ENCODE measurements at places on chromosomes 6 and 20. TPM values are rescaled to one million over a fixed set of nuclear protein-coding genes. Genes with fewer than 3 reads are reported as not detected.

DNA sequence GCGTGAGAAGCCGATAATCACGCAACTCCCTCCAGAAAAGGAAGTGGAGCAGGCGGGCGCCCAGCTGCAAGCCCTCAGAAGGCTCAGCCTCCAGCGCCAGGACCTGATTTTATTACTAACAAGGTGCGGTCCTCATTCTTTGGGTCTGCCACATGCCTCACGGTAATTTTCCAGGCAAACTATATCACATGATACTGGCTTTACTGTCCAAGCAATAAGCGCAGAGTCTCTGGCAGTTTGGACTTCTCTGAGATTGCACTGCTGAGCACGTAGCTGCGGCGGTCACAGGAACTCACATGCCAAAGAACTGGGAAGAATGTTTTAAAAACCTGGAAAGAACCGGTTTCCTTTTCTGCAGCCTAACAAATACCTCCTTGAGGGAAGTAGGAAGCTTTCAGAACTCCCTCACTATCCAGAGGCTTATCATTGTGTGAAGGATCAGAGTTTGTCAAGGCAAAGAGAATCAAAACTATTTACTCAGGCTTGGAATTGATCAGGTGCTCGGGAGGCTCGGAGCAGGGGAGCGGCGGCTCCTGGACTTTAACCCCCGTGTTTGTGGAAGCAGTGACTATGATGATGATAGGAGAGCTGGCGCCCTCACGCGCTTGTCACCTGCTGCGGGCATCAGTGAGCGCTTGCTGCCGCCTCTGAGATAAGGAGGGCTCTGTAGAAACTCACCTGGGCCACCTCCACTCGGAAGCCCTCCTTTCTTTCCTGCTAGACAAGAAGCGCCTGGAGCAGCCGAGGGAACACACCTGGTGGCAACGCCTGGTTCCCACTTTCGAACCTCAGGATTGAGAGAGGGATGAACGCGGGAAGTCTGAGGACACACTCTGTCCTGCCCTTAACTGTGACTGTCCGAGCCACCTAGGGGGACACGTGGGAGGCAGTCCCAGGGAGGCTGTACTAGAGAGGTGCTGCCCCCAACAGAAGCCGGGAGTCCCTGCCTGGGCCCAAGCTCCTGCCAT is 27.2 kb upstream of the SYNJ2 start:
- H3K36me3 ChIP-seq: no peaks in the 10 kb centered on the region
- no peak overlapping the region for H3K4me3 ChIP-seq
- no peak for DNase-seq
- no peaks in the 10 kb centered on the region for H3K4me1 ChIP-seq
- H3K27ac ChIP-seq: peak overlapping the region; percentile 9

DNA sequence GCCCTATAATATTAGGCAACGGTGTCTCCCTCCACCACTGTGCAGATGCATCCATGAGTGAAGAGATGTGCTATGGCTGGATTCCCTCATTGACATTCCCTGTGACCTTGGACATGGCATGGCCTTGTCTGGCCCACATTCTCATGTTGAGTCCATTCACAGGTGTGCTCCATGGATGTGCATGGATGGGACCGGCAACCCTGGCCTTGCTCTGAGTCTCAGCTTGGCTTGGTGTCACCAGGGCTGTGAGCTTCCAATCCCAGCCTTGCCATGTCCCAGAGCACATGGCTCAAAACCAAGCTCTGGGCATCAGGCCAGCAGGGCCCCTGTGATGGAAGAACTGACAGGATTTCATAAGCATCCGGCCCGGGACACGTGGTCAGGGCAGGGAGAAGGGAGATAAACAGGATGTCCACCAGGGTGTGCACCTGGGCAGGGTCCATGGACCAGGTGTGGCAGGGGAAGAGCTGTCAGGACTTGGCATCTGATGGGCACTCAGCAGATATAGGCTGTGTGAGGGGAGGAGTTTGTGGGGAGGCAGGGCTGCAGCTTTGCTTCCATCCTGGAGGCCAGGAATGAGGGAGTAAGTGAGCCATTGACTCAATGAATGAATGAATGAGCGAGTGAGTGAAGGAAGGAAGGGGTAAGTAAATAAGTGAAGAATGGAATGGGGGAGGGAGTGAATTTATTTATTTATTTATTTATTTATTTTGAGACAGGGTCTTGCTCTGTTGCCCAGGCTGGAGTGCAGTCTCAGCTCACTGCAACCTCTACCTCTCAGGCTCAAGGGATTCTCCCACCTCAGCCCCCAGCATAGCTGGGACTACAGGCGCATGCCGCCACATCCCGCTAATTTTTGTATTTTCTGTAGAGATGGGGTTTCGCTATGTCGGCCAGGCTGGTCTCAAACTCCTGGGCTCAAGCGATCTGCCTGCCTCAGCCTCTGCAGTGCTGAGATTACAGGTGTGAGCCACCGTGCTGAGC is 15.7 kb downstream of the NRSN2 start:
- no peaks in the 10 kb centered on the region for H3K36me3 ChIP-seq
- H3K27ac ChIP-seq: no peak overlapping the region
- no peak overlapping the region for H3K4me3 ChIP-seq
- peaks cover 4% of the 10 kb centered on the region for H3K4me1 ChIP-seq
- DNase-seq: peak; percentile 86

GRCh38 chr20:20195021-20195705 is 142.8 kb downstream of the CFAP61 start:
- no peaks in the 10 kb centered on the region for H3K36me3 ChIP-seq
- DNase-seq: no peak

DNA sequence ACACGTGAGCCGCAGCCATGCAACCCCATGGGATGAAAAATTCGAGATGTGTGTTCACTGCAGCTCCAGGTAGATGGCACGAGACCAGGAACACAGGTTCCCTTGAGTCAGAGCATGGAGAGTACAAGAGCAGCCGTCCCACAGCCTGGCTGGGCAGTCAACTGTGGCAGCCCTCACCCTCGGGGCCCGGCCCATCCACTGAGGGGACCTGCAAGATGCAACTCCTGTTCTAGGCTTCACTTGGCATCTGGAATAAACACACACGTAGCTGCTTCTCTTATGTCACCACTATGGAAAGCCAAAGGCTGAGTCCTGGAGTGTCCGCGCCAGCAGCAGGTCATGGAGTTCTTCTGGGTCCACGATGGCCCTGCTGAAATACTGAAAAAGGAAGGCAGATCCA is 77.0 kb downstream of the WDR27 start:
- H3K27ac ChIP-seq: no peak overlapping the region
- no peak overlapping the region for H3K4me3 ChIP-seq
- no peaks in the 10 kb centered on the region for H3K36me3 ChIP-seq
- H3K4me1 ChIP-seq: no peaks in the 10 kb centered on the region
- no peak for DNase-seq

DNA sequence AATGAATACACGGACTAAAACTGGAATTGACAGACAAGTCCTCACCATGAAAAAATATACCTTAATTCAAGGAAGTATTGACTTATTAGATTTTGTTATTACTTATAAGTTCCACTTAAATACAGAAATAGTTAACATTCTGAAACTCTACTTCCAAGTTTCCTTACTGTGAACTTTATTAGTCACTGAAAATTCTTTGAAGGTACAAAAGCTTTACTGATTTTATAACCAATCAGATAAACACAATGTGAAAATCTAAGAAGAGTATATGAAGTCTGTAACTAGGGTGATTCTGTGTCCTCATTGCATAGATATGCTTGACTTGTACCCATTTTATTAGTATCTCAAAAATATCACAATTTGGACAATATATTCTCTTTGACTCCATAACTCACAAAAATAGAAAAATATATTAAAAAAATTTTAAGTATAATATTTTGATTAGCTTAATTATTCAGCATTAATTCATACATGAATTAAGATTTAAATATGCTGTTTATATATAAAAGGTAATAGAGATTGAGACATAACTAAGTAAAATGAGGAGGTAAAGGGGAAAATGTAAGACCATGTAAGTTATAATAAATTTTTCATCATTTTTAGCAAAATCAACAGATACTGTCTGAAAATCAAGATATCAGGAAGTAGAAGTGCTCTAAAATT is 6.6 kb downstream of the NAPB start:
- no peaks in the 10 kb centered on the region for H3K27me3 ChIP-seq
- no peak overlapping the region for H3K27ac ChIP-seq
- H3K36me3 ChIP-seq: no peaks in the 10 kb centered on the region
- H3K4me3 ChIP-seq: no peak overlapping the region

GRCh38 chr20:58852543-58853271 is at the start of gene GNAS:
TSS of gene GNAS (plus strand) at chr20:58852716.
- H3K27me3 ChIP-seq: peaks cover 77% of the 10 kb centered on the region
- DNase-seq: no peak
- peaks cover 42% of the 10 kb centered on the region for H3K4me1 ChIP-seq
- H3K36me3 ChIP-seq: no peaks in the 10 kb centered on the region
- no peak within 1 kb of the TSS for H3K27ac ChIP-seq
- H3K4me3 ChIP-seq: peak within 1 kb of the TSS; percentile 45

GRCh38 chr20:33477386-33478234 is 12.3 kb upstream of the CBFA2T2 start:
- no peak overlapping the region for H3K27ac ChIP-seq
- no peaks in the 10 kb centered on the region for H3K36me3 ChIP-seq
- no peak overlapping the region for H3K4me3 ChIP-seq
- no peaks in the 10 kb centered on the region for H3K27me3 ChIP-seq
- no peak for DNase-seq

DNA sequence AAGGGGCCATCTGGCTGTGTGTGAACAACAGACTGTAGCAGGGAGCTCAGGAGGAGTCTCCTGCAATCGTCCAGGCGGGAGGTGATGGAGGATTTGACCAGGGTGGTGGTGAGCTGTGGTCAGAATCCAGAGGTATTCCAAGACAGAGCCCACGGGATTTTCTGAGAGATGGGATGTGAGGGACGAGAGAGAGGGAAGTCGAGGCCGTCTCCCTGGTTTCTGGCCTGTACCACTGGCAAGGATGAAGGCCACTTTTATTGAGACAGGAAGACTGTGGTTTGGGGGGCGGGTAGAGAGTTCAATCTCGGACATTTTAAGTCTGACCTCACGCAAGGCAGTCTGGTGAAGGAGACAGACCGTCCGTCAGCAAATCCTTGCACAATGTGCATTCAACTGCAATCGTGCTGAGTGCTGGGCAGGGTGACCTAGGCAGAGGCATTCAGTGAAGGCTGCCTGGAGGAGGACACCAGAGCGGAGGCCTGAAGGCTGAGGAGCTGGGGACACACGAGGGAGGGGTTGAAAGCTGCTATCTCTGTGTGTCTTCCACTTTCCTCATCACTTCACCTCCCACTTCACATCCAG is 53.9 kb downstream of the PREX1 start:
- H3K27me3 ChIP-seq: no peaks in the 10 kb centered on the region
- no peak for DNase-seq
- peaks cover 4% of the 10 kb centered on the region for H3K4me1 ChIP-seq
- H3K27ac ChIP-seq: no peak overlapping the region

- H3K4me3 ChIP-seq: no peak within 1 kb of the TSS
- H3K27me3 ChIP-seq: no peaks in the 10 kb centered on the region
- no peak for DNase-seq
- no peaks in the 10 kb centered on the region for H3K36me3 ChIP-seq
- H3K4me1 ChIP-seq: no peaks in the 10 kb centered on the region
Measured at GRCh38 chr20:59163631-59164530, at the start of gene ZNF831. TSS of gene ZNF831 (plus strand) at chr20:59163821. CDS start at chr20:59191020, 27,199 bp downstream.

DNA sequence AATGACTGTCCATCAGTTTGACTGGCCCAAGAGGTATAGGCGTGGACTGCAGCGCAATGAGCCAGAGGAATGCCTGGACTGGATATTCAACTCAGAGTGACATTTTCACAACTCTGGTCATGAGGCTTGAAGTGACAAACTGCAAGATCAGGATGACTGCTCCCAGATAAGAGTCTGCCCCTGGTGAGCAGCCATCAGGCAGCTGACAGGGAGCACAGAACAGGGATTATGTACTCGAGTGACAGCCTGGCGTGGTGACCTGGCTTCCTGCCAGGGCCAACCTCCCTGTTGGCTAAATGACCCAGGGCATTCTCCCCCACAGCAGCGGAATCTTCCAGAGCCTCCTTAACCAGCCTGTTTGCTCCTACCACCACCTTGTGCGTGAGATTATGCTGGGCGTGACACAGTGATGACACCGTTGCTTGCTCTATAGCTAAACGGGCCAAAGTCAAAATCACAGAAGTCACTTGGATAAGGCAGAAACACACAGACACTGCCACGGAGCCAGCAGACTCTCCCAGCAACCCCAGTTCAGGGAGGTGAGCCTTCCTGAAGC is 209.1 kb upstream of the JARID2 start:
- no peak overlapping the region for H3K4me3 ChIP-seq
- no peaks in the 10 kb centered on the region for H3K27me3 ChIP-seq
- DNase-seq: no peak
- no peak overlapping the region for H3K27ac ChIP-seq
- no peaks in the 10 kb centered on the region for H3K4me1 ChIP-seq

DNA sequence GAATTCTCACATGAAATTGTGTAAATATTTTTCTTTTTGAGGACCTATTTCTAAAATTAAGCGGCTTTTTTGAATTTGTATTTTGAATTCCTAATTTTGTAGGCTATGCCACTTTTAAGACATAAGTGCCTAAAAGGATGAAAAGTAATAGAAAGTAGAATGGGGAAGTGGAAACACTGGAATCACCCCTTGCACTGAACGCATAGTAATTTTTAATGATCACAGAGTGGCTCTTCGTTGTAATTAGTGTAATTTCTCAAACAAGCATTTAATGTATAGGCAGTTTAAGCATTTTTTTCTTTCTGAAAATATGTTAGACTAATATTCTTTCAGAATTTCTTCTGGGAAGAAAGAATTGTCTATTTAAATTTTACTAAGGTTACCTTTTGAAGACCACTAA is 73.2 kb downstream of the ARID1B start:
- H3K4me1 ChIP-seq: peaks cover 87% of the 10 kb centered on the region
- no peaks in the 10 kb centered on the region for H3K27me3 ChIP-seq
- no peaks in the 10 kb centered on the region for H3K36me3 ChIP-seq
- DNase-seq: no peak

DNA sequence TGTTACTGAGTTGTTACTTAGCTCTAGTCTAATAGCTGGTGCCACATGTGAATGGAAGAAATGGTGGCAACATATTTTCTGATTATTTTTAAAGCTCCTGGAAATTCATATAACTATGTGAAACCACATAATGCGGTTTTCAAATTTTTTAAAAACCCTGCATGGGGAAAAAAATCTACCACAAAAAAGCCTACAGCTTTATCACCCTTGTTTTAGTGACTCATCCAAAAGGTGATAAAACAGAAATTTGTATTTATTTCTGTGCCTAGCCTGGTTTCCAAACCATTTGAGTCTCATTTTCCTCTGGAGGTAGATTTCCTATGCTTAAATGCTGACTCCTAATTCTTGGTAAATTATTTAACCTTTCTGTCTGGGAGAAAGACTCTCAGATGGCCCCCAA is 5.4 kb upstream of the FBXO30 start:
- no peak for DNase-seq
- no peak overlapping the region for H3K27ac ChIP-seq
- no peak overlapping the region for H3K4me3 ChIP-seq

CNKSR3 gene
- 15.3 TPM for polyA plus RNA-seq

CST4 gene
- polyA plus RNA-seq: not detected

MAPK13 gene
- polyA plus RNA-seq: 151 TPM

TMEM217 gene
- 0.90 TPM for polyA plus RNA-seq

TREM2 gene
- polyA plus RNA-seq: 4.2 TPM

FKBP1A gene
- polyA plus RNA-seq: 374 TPM

HLA-DQA2 gene
- polyA plus RNA-seq: not detected

CCN2 gene
- 39.2 TPM for polyA plus RNA-seq

SPDEF gene
- polyA plus RNA-seq: 43.5 TPM

F13A1 gene
- polyA plus RNA-seq: 37.0 TPM

SLC22A3 gene
- polyA plus RNA-seq: 0.23 TPM
